ENCODE measurements at places on chromosomes 4 and X.
A peak's percentile ranks its signal among the peaks of the same experiment; 100 is the strongest.

DNA sequence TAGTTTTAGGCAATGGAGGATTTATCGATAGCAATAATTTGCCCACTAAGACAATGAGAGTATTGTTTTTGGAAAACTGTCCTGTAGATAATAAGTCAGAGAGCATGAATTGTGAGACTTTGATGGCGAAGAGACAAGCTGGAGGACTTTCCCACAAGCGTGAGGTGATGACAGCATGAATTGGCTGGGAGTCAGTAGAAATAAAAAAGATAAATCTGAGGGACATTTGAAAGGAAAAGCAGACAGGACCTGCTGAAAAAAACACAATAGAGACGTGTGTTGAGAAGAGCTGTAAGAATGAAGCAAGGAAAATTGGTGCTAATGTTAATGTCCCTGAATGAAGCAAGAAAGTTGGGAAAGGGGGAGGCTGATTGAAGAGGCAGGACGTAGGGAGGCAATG is 233.5 kb downstream of the DCTD start:
- DNase-seq: no peak

GRCh38 chr4:80172203-80172602 is 25.1 kb upstream of the PRDM8 start:
- peak; percentile 37 for DNase-seq

GRCh38 chr4:101037938-101038413 is 309.4 kb downstream of the PPP3CA start:
- peak; percentile 48 for DNase-seq

GRCh38 chrX:11427453-11428071 is 134.3 kb downstream of the AMELX start:
- peak; percentile 13 for DNase-seq

- DNase-seq: no peak
Observed at GRCh38 chrX:10582945-10583344, 37.4 kb downstream of the MID1 start.

DNA sequence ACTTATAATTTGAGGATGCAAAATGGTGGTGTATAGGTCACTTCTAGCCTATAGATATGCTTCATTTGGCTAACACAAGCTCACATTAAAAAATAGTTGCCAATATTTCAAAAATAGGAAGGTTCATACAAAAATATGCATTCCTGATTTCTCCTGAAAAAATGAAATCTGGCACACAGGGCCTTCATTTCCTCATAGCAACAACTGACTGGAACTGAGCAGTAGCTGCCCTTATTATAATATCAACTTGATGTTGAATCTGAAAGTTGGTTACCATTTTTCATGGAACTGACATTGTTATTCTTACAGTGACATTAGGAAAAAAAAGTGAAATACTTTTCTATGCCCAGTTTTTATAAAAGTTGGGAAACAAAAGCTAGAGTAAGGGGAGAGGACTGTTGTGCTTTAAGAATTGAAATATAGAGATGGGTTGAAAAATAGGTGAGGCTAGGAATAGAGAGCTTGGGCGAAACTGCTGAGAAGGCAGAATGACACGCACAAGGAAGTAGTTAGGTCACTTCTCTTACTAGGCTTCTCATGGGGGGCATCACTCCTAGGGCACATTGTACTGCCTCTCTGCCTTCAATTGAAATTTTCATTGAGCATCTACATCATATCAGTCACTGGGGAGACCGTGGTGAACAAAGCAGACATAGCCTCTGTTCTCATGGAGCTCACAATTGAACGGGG is 43.1 kb upstream of the C1GALT1C1 start:
- no peak for DNase-seq

- no peak for DNase-seq
Observed at GRCh38 chrX:49060914-49061313, 2.1 kb downstream of the CCDC120 start.
